ENCODE measurements at places on chromosomes 5 and 9.

GRCh38 chr5:64144425-64145215 lies 21.0 kb upstream of the RNF180 start:
- no peak for DNase-seq

- no peak for DNase-seq
These were observed 327.8 kb upstream of the PIK3R1 start for GRCh38 chr5:67887748-67888161.

GRCh38 chr5:142197098-142197497 lies 88.5 kb downstream of the NDFIP1 start:
- DNase-seq = no peak

GRCh38 chr5:123371575-123372179 lies 51.5 kb downstream of the CEP120 start:
- DNase-seq = no peak

DNA sequence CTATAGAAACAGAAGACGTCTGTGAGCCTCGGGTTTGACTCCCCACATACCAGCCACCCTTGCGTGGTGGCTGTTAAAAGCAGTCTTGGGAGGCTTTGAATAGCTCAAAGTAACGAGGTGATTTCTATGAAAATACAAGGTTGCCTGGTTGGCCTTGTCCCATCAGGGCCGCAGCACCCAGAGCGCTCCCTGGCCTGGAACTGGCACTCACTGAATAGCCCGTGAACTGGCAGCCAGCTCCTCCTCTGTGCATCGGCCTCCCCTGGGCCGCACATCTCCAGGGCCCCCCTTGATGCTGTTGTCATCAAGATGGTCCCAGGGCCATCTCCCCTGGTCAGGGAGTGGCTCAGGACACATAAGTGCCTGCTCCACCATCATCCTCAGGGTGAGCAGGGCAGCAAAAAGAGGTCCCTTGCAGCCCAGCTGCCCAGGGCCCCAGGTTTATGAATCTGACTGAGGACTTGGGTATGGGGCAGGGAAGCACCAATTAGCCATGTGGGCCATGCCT lies 144.6 kb upstream of the PPP1R26 start:
- no peak for DNase-seq

GRCh38 chr5:168104811-168105481 lies 186.5 kb upstream of the WWC1 start:
- DNase-seq = no peak

DNA sequence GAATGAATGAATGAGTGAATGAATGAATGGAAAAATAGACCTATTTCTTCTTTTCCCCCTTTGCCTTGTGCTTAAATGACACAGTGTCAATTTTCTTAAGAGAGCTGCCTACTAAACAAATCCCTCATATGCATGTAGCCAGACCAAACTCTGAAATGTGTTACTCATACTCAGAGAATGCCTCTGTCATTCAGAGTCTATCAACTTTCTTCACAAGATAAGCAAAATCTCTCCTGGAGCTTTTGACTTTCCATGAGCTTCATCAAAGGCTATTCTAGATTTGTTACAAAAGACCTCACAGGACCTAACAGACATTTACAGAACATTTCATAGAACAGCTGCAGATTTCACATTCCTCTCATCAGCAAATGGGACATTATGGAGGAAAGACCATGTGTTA lies 275.7 kb upstream of the MSX2 start:
- no peak for DNase-seq

DNA sequence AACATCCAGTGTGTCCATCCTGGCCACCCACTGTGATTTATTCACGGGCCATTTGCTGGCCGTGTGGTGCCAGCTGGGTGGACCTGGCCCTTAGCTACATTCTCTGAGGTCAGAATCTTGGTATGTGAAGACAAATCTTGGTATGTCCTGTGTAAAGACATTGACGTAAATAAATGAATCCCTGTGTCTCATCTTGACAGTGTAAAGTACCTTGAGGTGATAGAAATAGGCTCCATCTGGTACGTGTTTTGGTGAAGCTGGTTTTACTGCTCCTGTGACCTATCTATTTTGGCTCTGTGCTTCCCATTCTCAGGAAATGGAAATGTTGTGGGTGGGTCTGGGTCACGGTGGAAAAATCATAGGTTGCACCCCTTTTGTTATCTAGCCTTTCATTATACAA lies 245.4 kb upstream of the ANKH start:
- DNase-seq = no peak

Measured in NCI-H2081 treated with DMSO at 0.1 percent for 48 hours (cell line).